ENCODE measurements at places on chromosomes 6 and 20.

DNA sequence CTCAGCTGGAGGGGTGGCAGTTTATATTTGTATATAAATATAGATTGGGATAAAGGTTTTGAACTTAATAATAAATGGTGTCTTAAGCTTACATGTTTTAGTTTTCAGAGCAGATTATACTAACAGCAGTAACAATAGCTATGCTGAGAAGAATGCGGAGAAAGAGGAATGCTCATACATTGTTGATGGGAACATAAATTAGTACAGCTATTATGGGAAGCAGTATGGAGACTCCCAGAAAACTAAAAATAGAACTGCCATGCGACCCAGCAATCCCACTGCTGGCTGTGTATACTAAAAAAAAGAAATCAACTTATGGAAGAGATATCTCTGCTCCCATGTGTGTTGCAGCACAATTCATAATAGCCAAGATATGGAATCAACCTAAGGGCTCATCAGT is 127.9 kb downstream of the BCKDHB start:
- no peak for DNase-seq

GRCh38 chr6:135796643-135797305 is 54.7 kb upstream of the PDE7B start:
- DNase-seq, result no peak

DNA sequence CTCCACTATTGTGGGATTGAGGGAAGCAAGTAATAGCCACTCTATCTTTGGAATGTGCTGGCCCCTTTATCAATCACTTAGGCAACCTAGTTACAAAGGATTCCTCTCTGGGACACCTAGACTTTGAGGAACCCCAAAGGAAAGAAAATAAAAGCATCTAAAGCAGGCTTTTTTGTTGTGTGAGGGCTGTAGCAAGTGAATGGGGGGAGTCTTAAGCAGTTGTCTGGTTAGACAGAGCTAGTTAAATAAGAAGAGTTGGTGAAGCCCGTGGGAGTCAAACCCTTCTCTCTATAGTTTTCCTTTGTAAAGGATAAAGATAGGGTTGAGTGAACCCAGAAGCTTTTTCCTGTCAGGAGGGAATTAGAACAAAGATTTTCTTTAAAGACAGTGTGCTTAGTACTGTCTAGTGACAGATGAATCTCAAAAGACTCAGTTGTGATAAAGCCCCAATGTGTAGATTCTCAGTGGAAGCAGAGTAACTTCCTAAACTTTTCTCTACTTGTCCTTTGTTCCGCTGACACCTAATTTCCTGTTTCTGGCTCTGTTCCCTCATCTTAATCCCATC is 63.3 kb downstream of the HDGFL1 start:
- no peak for DNase-seq

GRCh38 chr6:108648191-108648590 is 87.5 kb downstream of the FOXO3 start:
- no peak for DNase-seq

GRCh38 chr6:33324125-33324524 is 6.6 kb upstream of the ZBTB22 start:
- DNase-seq, result no peak

All from CD4-positive, alpha-beta T cell treated with Interleukin-4 for 1 hour (primary cell).